ENCODE measurements at places on chromosomes 16 and 17.

DNA sequence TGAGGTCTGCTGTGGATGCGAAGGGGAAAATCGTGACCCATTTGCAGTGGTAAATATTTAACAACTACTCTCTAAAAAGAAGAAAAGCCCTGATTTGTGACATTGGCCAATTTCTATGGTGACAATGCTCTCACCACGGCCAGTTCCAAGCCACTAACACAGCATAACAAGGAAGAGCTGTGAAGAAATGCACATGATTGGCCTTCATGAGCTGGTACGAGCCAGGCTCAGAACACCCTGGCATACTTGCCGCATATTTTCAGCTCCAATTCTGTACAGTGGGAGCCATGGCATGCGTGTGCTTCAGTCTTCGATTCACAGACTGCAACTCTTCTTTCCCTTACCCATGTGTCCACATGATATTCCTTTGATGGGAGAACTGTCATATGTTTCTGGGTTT is 363.9 kb upstream of the CDH5 start:
- DNase-seq, result no peak

GRCh38 chr16:23149267-23149992 is at the start of gene USP31:
Gene USP31 (minus strand): TSS chr16:23149452. CDS start chr16:23149270, 182 bp downstream.
- peak; percentile 80 for DNase-seq

DNA sequence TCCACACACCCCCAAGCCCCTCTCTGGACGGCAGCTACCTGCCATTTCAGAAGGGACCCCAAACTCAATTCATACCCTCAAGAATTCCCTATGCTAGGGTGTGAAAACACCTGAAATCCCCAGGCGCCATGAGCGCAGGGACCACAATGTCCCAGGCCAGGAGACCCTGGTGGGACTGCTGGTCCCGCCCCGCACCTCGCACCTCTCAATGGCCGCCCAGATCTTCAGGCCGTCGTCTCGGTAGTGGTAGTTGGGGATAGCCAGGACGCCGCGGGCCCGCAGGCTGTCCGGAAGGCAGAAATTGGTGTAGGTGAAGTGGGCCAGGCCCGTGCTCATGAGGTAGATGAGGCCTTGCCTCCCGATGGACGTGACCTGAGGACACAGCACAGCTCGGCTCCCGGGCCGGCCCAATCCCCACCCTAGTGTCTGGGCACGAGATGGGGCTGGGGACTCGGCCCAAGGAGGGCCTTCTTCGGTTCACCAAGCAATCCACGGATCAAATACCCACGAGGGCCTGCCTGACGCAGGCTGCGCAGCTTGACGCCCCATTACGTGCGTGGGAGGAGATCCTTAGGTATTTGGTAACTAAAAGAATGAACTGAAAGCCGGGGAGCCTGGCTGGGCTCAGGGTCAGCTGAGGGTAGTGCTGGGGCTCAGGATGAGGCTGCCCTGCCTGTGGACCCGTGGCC is 9.2 kb downstream of the ALOXE3 start:
- DNase-seq, result no peak

- no peak for DNase-seq
These were observed 9.3 kb downstream of the UQCRC2 start for GRCh38 chr16:21962475-21962874.

GRCh38 chr17:74842599-74843351 is 16.9 kb downstream of the GRIN2C start:
- DNase-seq, result no peak

GRCh38 chr17:77772461-77772897 is 186.0 kb upstream of the TNRC6C start:
- no peak for DNase-seq

GRCh38 chr16:66844342-66845079 is at the start of gene CA7:
Gene CA7 (plus strand): TSS chr16:66844414. CDS start chr16:66844488, 74 bp downstream.
- no peak for DNase-seq

GRCh38 chr16:166375-167121 is 770 bp downstream of the HBM start:
- DNase-seq, result no peak

DNA sequence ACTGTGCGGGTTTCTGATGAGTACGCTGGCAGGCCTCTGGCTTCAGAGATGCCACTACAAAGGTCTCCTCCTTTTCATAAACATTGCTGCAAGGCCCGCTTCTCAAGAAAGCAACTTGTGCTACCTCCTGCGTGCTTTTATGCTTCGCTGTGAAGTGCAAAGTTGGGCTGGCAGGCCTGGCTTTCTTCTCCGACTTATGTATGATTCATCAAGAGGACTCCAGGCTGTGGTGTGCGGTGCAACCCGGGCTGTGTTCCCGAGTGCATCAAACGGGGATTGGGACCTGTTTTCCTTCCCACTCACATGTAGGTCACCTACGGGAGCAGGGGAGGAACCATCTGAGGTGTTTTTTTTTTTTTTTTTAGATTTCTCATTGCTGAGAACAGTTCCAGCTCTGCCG is 534.1 kb downstream of the WWOX start:
- DNase-seq, result no peak

GRCh38 chr17:41176744-41177387 is 1.2 kb downstream of the KRTAP4-2 start:
- no peak for DNase-seq

DNA sequence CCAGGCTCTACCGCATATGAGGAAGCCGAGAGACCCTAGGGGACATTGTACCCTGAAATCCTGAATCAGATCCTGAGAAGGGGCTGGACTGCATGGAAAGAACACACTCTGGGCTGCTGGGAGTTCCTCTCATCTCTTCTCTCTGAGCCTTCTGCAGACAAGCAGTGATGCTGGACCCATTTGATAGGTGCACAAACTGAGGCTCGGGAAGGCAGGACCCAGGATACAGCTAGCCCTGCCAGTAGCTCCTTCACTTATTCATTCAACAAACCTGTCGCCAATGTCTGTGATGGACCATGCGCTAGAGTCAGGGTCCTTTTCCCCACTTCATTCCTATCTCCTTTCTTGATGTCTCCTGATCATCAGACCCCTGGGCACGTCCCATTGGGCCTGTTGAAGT is 1.9 kb downstream of the SBK1 start:
- DNase-seq, result no peak

- DNase-seq, result no peak
These were observed 6.8 kb downstream of the PCTP start for GRCh38 chr17:55757659-55758058.

DNA sequence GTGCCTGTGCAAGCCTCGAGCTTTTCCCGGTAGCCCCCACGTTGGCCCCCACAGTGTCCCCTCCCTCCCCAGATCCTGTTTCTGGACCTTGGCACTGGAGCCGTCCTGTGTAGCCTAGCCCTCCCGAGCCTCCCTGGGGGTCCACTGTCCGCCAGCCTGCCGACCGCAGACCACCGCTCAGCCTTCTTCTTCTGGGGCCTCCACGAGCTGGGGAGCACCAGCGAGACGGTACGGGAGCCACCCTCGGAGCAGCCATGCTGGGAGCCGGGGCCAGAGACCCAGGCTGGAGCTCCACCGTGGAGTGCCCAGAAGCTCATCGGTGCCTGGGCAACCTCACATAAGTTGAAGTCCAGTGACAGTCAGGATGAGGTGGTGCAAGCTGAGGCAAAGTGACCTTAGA is 11.8 kb downstream of the RGS11 start:
- DNase-seq, result no peak

- DNase-seq, result no peak
These were observed 188.6 kb upstream of the PSMD7 start for GRCh38 chr16:74107795-74108610.

GRCh38 chr17:10843811-10844210 is 5.9 kb upstream of the PIRT start:
- no peak for DNase-seq

DNA sequence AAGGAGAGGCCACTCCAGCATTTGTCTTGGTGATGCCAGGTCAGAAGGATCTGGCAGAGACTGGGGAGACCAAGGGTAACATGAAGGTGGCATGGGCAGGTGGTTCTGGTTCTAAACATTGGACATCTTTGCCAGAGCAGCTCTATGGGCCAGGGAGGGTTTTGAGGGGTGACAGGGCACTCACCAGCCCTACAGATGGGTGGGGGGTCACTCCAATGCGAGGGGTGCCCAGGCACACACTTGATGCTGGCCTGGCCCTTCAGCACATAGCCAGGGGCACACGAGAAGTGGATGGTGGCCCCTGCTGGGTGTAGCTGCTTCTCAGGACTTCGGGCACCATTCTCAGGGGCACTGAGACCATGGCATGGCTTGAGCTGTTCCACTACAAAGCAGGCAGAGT is 5.5 kb upstream of the PHF12 start:
- DNase-seq, result no peak

DNA sequence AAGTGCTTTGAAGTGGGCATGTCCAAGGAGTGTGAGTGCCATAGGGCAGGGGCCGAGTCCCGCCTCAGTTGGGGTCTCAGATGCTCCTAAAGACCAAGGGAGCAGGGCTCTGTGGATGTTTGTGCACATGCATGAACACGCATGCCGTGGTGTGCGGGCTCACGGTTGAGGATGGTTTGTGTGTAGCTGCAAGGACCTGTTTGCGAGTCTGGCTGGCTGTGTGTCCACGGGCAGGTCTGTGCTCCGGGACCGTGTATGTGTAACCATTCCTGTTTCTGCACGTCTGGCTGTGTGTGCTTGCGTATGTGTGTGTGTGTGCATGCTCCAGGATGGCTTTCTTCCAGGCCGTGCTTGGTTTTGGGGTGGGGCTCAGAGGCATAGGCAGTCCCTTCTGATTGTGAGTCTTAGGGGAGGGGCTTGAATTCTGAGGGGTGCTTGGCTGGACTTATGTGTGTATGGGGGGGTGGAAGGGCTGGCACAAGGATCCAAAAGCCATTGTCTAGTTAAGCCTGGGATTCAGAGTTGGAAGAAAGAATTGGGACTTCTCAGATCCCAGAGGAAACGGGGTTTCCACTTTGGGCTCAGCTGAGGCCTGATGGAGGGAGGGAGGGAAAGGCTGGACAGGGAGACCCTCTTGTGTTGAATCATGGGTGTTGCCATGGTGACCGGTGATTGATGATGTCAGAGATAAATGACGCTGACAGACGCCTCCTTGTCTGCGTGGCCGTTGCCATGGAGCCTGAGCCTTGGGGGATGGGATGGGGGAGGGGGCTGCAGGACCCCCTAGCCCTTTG is 14.4 kb downstream of the GJD3 start:
- DNase-seq, result no peak

DNA sequence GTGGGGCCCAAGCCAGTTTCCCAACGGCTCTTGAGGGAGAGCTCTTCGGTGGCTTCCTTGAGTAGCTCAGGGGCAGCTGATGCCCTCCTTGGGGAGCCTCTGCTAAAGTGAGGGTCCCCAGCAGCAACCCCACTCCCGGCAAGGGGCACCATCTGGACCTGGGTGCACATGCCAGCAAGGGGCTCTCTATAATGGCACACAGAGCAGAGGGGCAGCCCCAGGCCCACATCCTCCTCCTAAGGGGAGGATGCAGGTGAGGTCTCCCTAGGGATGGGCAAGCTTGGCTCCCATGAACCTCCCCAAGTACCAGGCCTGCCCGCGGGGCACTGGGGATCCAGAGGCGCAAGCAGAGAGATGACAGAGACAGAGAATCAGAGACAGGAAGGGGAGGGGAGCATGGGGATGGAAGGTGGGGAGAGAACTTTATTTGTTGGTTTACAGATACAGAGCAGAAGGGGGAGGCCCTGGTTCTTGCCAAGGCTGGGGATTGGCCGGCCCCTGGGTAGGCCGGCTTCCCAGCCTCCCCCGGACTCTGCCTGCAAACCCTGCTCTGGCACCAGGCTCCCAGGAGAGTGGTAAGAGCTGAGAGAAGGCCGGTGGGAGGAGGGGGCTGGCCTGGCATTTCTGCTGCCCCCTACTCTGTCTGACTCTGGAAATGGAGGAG is 61.4 kb downstream of the SRCIN1 start:
- DNase-seq, result no peak

- no peak for DNase-seq
These were observed 21.2 kb upstream of the MGAT5B start for GRCh38 chr17:76847031-76847430.

DNA sequence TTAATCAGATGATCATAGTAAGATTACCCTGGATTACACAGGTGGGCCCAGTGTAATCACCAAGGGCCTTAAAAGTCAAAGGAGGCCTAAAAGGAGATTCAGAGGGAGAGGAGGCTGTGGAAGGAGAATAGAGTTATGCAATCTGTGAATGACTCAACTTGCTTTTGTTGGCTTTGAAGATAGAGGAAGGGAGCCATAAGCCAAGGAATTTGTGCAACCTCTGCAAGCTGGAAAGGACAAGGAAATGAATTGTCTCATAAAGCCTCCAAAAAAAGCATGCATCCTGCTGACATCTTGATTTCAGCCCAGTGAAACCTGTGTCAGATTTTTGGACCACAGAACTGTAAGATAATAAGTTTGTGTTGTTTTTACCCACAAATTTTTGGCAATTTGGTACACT is 109.6 kb downstream of the CNTNAP4 start:
- DNase-seq, result no peak

GRCh38 chr16:75406943-75407342 is 26.4 kb downstream of the CFDP1 start:
- no peak for DNase-seq

- no peak for DNase-seq
These were observed 8.8 kb upstream of the SUMO2 start for GRCh38 chr17:75191584-75191983.

- DNase-seq, result no peak
These were observed 116.0 kb downstream of the SALL1 start for GRCh38 chr16:51035110-51035498.

DNA sequence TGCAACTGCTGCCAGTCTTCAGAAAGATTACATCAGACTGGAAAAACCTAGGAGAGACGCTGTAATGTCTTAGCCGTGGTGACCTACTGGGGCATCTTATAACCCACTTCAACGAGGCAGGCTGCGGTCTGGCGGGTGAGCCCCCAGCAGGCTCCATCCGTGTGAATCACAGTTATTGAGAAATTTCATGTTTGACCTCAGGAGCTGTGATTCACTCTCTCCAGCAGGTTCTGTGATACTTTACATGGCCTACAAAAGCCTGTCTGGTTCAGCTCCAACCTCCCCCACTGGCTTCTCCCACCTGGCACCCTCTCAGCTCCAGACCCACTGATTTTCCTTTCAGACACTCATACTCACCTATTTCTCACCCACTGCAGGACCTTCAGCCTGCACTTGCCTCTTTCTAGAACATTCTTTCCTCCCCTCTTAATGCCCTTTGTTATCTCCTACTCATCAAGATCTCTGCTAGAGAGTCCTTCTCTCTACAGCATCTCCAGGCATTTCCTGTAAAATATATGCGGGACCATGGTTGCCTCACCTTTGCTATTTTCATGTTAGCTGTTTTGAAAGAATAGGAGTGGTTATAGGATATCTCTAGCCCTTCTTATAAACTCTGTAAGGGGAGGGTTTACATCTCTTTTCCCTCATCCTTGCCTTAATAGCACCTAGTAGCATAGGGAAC is 227.9 kb downstream of the MAF start:
- no peak for DNase-seq

GRCh38 chr16:76729525-76729924 is 452.3 kb downstream of the CNTNAP4 start:
- DNase-seq, result no peak

GRCh38 chr17:71349908-71350600 is 770.8 kb upstream of the SOX9 start:
- no peak for DNase-seq

Data from stimulated activated CD4-positive, alpha-beta T cell treated with anti-CD3 and anti-CD28 coated beads, TNF-alpha, amount 100 ng/mL, for 1 hour (primary cell).